ENCODE measurements at places on chromosomes 1 and 21. TPM values are rescaled to one million over a fixed set of nuclear protein-coding genes. Genes with fewer than 3 reads are reported as not detected.

Gene CA6
- not detected for total RNA-seq

Gene FAM177B
- not detected for total RNA-seq

Gene LCE2A
- total RNA-seq: not detected

Gene OR2W3
- total RNA-seq: 0.67 TPM

Gene TSTD1
- 32.4 TPM for total RNA-seq

Gene OLFML2B
- 2.4 TPM for total RNA-seq

Gene FAM167B
- 30.3 TPM for total RNA-seq
